Naive thymus-derived CD8-positive, alpha-beta T cell (primary cell): ENCODE measurements at places on chromosomes 5 and 9. TPM values are rescaled to one million over a fixed set of nuclear protein-coding genes. Genes with fewer than 3 reads are reported as not detected.
A peak's percentile ranks its signal among the peaks of the same experiment; 100 is the strongest.

DNA sequence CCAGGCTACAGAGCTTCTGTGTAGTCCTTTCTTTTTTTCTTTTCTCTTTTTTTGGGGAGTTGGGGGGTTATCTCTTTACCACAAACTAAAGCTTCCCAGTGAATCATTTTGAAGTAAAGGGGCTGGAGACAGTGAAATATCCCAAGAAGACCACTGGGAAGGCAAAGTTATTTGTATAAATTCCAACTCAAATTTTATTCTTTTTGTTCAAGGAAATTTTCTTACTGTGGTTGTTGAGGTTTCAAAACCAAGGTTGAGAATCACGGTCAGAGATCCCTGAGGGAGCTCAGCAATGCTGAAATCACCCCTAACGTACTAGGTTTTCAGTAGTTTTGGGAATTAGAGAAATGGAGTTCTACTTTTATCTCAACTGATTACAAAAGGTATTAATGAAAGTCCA lies 175.7 kb downstream of the ARHGEF28 start:
- no peak for DNase-seq
- no peaks in the 10 kb centered on the region for H3K36me3 ChIP-seq
- no peaks in the 10 kb centered on the region for H3K4me1 ChIP-seq
- H3K27ac ChIP-seq, result no peak overlapping the region

DNA sequence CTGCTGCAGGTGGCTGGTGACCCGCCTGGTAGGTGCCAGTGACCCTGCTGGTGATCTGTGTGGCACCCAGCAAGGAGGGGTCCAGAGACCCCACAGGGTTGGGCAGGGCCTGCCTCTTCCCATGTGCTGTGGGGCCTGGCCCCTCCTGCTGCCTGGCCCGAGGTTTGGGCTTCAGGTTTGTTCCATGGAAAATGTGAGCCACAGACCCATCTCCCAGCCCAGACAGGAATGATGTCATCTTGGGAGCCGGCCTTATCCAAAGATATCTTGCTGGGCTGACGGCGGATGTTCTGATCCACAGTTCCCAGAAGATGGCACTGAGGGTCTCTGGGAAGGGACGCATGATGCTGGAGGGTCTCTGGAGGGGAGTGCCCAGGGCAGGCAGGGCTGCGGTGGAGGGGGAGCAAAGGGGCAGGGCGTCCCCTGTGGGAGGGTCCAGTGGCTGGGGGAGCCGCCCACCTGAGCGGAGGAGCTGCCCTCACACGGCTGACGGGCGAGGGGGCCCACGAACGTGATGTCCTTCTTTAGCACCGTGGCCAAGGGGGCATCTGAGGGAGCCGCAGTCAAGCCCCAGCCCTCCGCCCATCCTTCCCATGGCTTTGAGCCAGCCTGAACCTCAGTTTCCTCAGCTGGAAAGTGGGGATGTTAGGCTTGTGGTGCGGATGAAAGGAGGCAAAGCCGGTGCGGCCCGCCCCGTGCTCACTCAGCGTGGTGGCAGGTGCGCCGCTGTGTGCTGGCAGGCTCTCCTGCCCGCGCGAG lies 68.1 kb downstream of the COL5A1 start:
- no peak overlapping the region for H3K27ac ChIP-seq
- H3K4me3 ChIP-seq, result no peak overlapping the region
- H3K4me1 ChIP-seq, result peaks cover 14% of the 10 kb centered on the region
- no peak for DNase-seq
- H3K27me3 ChIP-seq, result no peaks in the 10 kb centered on the region

- H3K4me3 ChIP-seq, result no peak overlapping the region
- no peak for DNase-seq
- peaks cover 2% of the 10 kb centered on the region for H3K27me3 ChIP-seq
- H3K4me1 ChIP-seq, result no peaks in the 10 kb centered on the region
- no peaks in the 10 kb centered on the region for H3K36me3 ChIP-seq
- no peak overlapping the region for H3K27ac ChIP-seq
Measured at GRCh38 chr5:107578051-107578635, 92.6 kb downstream of the EFNA5 start.

The BARHL1 gene
- total RNA-seq, result not detected

GRCh38 chr5:159208514-159209437 lies 577 bp downstream of the RNF145 start:
- H3K27ac ChIP-seq, result peak overlapping the region; percentile 99
- DNase-seq, result no peak
- no peaks in the 10 kb centered on the region for H3K27me3 ChIP-seq
- H3K36me3 ChIP-seq, result no peaks in the 10 kb centered on the region
- H3K4me3 ChIP-seq, result peak overlapping the region; percentile 99

- H3K36me3 ChIP-seq, result peaks cover 15% of the 10 kb centered on the region
- H3K27ac ChIP-seq, result no peak overlapping the region
- no peaks in the 10 kb centered on the region for H3K4me1 ChIP-seq
- peaks cover 26% of the 10 kb centered on the region for H3K27me3 ChIP-seq
- no peak for DNase-seq
Measured at GRCh38 chr9:98356326-98356725, 100.9 kb upstream of the TBC1D2 start.

DNA sequence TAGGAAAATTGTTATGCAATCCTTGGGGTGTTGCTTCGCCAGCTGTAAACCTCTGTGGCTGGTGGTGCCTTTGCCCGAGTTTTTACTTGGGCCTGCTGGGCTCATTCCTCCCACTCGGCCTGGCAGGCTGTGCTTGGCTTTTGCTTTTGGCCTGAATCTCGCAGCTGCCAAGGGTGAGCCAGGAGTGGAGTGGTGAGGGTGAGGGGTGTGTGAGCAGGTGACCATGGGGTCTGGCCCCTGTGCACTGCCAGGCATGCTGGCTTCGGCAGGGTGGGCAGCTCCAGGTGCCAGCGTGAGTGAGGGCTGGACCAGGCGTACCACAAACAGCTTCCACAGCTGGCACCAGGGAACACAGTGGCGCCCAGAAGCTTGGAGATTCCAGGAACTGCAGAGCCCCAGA lies 12.6 kb upstream of the DHFR start:
- H3K27ac ChIP-seq, result no peak overlapping the region
- H3K27me3 ChIP-seq, result no peaks in the 10 kb centered on the region
- DNase-seq, result no peak
- peaks cover 6% of the 10 kb centered on the region for H3K4me1 ChIP-seq

DNA sequence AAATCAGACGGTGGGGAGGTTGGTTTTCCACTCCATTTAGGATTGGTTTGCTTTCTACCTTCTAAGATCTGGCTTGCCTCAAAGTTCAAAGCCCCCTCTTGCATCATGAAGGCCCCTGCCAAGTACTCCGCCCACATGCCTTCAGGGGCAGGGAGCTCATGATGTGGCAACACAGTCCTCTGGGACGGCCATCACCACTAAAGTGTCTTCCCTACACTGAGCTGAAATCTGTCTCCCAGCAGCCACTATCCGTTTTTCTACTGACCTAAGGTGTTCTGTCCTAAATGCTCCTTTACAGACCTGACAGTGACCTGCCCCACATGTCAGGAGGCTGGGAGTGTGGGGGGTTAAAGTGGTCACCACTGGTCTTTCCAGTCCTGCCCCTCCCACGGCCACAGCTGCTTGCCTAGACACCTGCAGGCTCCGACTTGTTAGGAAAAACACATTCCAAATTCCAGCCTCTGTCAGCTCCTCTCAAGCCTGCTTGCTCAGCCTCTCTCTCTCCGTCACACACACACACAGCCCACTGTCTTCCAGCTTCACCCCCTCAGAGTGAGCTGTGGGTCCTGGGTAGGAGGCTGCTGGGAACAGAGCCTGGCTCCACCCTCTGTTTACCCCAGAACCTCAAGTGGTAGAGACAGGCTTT lies 44.9 kb downstream of the SHB start:
- no peaks in the 10 kb centered on the region for H3K4me1 ChIP-seq
- H3K36me3 ChIP-seq, result no peaks in the 10 kb centered on the region
- H3K27me3 ChIP-seq, result no peaks in the 10 kb centered on the region
- DNase-seq, result no peak
- H3K27ac ChIP-seq, result no peak overlapping the region
- no peak overlapping the region for H3K4me3 ChIP-seq

DNA sequence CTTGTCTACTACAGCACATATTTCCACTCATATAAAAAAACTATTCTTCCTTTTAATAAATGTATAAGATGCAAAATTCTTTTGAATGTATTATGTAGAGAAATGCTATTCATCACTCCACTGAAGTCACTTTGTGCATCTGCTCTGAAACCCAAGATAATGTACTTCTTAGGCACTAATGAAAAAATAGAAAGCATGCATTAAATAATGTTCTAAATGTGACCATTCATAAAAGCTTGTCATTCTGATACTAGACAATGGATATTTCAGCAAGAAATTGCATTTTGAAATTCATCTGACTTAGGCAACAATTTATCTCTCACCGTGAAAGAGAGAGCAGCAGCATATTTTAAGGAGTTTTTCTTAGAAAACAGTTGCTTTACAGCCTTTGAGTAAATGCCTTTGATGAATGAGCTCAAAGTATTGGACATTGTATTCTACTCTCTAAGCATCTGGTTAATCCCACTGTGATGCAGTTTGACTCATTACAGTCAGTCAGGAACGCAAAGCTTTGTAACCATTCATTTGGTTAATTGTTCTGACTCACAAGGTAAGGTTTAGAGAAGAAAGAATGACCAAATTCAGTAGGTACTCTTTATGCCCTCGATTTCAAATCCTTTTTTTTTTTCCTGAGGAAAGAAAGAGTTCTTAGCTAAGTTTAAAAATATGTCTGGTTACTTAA lies 2233.8 kb upstream of the C9orf72 start:
- no peak overlapping the region for H3K27ac ChIP-seq
- no peaks in the 10 kb centered on the region for H3K36me3 ChIP-seq
- no peaks in the 10 kb centered on the region for H3K27me3 ChIP-seq
- H3K4me3 ChIP-seq, result no peak overlapping the region

- H3K27me3 ChIP-seq, result peaks cover 11% of the 10 kb centered on the region
- H3K4me3 ChIP-seq, result no peak overlapping the region
- H3K27ac ChIP-seq, result no peak overlapping the region
- no peaks in the 10 kb centered on the region for H3K36me3 ChIP-seq
- no peak for DNase-seq
- no peaks in the 10 kb centered on the region for H3K4me1 ChIP-seq
Measured at GRCh38 chr5:115417076-115417475, 120.6 kb upstream of the CCDC112 start.

DNA sequence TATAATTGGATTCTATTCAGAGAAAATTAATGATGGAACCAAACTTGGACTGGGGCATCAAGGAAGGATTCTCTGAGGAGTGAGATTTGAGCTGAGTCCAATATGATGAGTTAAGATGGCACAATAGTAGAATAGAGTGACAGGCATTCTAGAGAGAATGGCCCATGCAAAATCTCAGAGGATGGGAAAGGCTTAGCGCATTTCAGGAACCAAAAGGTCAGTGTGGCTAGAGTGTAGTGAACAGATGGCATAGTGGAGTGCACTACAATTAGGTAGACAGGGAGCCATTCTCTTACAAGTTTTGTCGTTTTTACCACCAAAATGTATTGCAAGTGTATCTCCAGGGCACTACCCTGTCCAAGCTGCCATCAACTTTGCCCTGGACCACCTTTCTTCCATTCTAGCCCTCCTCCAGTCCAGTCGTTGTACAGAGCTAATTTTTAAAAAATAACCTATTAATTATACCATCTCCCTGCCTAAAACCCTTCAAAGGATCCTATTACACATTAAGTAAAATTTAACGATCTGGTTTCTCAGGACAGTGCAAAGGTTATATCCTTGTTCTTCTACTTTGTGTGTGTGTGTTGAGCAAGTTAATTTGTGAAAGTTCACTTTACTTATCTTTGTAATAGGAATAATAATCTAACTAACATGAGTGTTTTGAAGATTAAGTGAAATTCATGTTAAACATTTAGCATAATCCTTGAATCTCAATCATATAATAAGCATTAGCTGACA lies 211.7 kb downstream of the COMMD10 start:
- no peaks in the 10 kb centered on the region for H3K4me1 ChIP-seq
- H3K36me3 ChIP-seq, result peaks cover 55% of the 10 kb centered on the region
- H3K27ac ChIP-seq, result no peak overlapping the region
- DNase-seq, result no peak
- no peaks in the 10 kb centered on the region for H3K27me3 ChIP-seq

The UNC13B gene
- 0.94 TPM for total RNA-seq

The GAPT gene
- total RNA-seq, result 2.0 TPM

DNA sequence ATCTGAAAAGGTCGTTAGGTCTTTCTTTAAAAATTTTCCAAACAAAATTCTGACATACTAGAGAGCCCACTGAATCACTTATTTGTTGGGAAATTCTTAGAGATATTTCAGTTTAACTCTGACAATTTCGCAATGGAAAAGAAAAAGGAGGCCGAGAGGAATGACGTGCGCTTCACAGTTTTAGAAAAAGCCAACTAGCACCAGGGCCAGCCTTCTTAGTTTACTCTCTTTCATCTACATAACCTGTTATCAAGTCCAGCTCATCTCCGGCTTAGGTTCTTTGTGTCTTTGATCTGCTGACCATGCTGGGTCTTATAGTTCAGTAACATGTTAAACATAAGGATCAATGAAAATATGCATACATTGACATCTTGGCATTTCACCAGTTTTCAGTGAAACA lies 201.7 kb upstream of the TAS2R1 start:
- no peak for DNase-seq
- no peaks in the 10 kb centered on the region for H3K4me1 ChIP-seq
- no peaks in the 10 kb centered on the region for H3K36me3 ChIP-seq
- no peaks in the 10 kb centered on the region for H3K27me3 ChIP-seq
- no peak overlapping the region for H3K27ac ChIP-seq

DNA sequence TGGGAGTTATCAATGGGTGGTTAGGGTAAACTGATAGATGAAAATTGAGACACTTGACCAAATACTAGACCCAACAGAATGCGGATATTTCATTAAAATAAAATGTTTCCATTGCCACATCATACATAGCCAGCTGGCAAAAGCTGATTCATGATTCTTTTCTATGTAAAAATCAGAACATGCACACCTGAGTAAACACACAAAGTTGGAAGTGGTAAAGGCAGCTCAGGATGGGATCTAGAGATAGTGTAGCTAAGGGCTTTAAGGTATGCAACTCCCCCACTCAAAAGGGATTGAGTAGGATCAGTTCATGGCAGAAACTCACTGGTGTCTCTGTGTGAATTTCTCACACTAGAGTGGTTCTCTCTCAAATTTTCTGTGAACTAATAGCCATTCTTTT lies 541.1 kb upstream of the GRAMD2B start:
- no peak overlapping the region for H3K27ac ChIP-seq
- no peaks in the 10 kb centered on the region for H3K36me3 ChIP-seq
- H3K4me3 ChIP-seq, result no peak overlapping the region

The BTNL3 gene
- not detected for total RNA-seq

The IGFBPL1 gene
- not detected for total RNA-seq

GRCh38 chr5:135635451-135635850 lies 56.7 kb upstream of the CXCL14 start:
- no peaks in the 10 kb centered on the region for H3K4me1 ChIP-seq
- H3K27me3 ChIP-seq, result peaks cover 10% of the 10 kb centered on the region
- no peak overlapping the region for H3K4me3 ChIP-seq
- no peaks in the 10 kb centered on the region for H3K36me3 ChIP-seq
- no peak for DNase-seq

The PCDHB5 gene
- total RNA-seq, result 0.18 TPM

- H3K36me3 ChIP-seq, result peaks cover 39% of the 10 kb centered on the region
- H3K27me3 ChIP-seq, result peaks cover 22% of the 10 kb centered on the region
- H3K4me3 ChIP-seq, result no peak overlapping the region
- no peak overlapping the region for H3K27ac ChIP-seq
Measured at GRCh38 chr5:175885813-175886212, 14.4 kb downstream of the CPLX2 start.
